Type B pancreatic cell (in vitro differentiated cells): ENCODE measurements at places on chromosomes 5 and 9.

GRCh38 chr9:121239071-121239470 is 28.9 kb upstream of the GSN start:
- DNase-seq: no peak

DNA sequence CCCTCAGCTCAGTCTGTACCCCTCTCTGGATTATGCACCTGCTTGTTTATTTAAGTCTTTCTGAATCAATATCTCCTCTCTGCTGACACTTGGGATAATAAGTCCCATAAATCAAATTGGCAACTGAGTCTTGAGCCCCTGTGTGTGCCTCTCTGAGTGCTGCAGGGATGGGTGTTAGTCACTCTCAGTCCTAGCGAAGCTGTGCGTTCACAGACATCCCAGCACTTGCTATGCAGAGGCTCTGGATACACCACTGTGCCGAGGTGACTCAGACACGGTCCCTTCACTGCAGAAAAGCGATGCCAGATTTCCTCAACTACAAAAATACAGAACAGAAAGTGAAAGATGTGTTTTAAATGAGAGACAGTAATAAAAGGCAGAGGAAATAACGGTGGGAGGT is 4.1 kb upstream of the KCNMB1 start:
- DNase-seq: no peak

GRCh38 chr9:37425298-37425752 is 2.8 kb downstream of the GRHPR start:
- DNase-seq: no peak

GRCh38 chr9:35277171-35277520 is 115.3 kb downstream of the UNC13B start:
- no peak for DNase-seq

- DNase-seq: no peak
These were observed 24.0 kb upstream of the ADAM19 start for GRCh38 chr5:157599565-157599964.

- no peak for DNase-seq
These were observed 404.4 kb downstream of the ZNF608 start for GRCh38 chr5:124342027-124342471.

DNA sequence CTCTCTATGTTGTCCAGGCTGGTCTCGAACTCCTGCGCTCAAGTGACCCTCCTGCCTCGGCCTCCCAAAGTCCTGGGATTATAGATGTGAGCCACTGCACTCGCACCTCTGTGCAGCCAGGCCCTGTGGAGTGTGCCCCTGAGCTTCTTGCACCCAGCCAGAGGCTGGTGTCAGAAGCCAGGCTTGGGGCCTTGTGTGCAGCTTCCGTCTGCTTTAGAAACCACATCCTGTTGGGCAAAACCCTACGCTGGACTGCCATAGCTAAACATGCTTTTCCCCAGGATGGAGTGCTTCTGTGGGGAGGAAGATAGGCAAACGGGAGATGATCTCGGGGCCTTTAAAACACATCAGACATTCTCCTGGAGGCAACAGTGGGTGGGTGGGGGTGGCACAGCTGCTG is 40.1 kb downstream of the PRRT1B start:
- DNase-seq: no peak

DNA sequence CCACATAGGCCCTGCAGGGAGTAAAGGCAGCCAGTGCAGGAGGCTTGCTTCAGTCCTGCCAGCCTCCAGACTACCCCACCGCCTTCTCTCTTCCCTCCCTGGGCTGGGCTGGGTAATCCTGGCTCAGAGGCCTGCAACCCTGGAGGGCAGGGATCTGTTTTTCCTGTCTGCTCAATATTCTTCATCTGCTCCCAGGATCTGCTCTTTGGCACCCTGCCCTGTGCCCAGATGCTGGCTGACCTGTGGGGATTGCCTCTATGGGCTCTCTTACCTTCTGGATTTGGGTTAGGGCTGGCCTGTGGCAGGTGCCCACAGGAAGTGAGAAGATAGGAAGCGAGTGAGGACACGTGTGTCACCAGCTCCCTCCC is 7.3 kb upstream of the ANGPTL2 start:
- DNase-seq: no peak

GRCh38 chr9:105957830-105958229 is 263.5 kb downstream of the TMEM38B start:
- DNase-seq: no peak

DNA sequence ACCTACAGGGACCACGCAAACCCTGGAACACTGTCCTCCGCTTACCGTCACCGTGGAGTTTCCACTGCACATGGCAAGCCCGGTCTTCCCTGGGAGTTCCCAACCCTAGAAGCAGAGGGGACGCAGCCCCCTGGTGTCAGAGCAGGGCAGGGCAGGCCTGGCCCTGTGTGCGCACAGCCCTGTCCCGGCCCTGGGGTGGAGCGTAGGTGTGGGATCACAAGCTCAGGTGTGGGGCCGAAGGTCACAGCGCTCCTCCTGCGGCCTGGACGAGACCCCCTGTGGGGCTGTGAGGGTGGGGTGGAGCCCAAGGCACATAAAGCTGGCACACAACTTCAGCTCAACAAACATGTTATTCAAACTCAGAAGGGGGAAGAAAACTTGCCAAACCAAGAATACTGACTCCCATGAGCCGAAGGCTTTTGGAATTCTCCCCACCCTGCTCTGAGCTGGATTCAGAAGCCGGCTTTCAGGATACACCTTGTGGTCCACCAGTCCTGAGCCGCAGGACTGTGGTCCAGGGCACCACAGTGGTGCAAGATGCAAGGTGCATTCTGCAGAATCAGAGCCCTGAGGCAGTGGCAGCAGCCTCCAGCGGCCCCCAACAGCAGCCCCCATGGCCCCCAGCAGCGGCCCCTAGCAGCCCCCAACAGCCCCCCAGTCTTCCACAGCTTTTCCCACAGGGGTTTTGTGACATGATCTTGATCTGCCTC is 11.8 kb upstream of the EXOC3 start:
- DNase-seq: no peak

DNA sequence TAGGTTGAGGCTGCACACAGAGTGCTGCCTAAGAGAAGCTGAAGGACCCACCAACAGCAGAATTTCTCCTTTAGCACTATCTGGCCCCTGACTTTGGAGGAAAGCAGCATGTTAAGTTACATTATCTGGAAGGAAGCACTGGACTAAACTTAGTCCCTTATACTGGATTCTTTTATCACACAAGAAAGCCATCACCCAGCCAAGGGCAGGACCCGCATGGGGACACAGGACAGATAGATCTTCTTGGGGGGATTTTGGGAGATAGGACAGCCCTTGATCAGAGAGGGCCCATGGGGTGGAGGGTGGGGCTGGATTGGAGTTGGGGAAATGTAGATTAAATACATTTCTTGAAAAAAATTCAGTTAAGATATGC is 14.4 kb downstream of the ANKRD33B start:
- no peak for DNase-seq
